ENCODE measurements at places on chromosomes 2 and 18.

DNA sequence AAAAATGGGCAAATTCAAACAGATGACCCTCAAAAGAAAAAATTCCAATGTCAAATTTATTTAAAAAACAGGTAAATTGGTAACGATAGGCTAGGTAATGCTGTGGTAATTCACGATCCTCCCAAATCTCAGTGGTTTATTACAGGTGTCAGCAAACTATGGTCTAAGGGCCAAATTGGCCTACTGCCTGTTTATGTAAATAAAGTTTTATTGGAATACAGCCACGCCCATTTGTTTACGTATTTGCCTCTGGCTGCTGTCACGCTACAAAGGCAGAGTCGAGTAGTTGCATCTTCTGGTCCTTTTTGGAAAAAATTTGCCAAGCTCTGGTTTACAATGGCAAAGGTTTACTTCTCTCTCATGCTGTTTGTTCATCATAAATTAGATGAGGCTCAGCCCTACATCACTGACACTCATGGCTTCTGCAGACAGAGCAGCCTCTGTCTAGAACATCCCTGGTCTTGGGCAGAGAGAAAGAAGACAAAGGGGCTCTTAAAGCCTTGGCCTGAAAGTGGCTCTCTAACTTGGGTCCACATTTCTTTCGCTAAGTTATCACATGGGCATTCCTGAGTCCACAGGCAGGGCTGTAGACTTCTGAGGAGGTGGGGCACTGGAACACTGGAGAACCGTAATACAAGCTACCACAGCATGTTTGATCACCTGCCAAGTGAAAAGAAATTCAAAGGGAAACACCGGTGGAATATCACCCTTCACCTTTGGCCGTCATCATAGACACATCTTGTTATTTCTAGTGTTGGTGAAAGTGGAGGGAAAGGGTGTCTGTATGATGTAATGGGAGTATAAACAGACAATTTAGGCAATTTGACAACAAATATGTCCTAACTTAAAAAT lies 34.8 kb downstream of the SP110 start:
- no peak for DNase-seq

- DNase-seq, result no peak
Observed at GRCh38 chr2:11079136-11079824, 76.0 kb upstream of the SLC66A3 start.

DNA sequence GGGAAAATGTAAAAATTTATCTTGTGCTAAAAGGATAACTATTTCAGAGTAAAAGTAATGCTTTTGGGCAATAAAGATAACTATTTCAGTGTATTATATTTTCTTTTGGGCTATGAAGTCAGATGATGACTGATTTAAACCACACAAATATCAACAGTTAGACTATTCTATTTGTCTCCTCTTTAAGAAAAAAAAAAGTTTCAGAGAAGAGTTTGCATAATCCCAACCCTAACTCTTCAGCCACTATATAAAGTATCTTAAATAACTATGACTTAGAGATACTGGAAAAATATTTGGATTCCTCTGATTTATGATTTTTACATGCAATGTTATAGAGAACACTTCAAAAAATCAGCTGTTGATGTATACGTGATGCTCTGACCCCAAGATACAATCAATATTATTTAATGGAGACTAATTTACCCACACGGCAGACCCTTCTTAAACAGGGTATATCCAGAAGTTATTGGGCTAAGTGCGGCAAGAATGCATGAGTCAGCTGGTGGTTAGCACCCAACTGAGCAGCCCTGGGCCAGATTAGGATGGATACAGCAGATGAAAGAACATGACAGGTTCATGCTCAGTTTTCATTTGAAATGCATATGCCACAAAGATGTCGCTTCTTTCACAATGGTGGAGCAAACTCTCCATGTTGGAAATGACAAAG lies 279.0 kb downstream of the AFF3 start:
- DNase-seq, result peak; percentile 20

GRCh38 chr2:102832789-102833188 lies 71.0 kb downstream of the TMEM182 start:
- DNase-seq, result no peak

- DNase-seq, result peak; percentile 42
Observed at GRCh38 chr2:24886691-24887304, 33.2 kb downstream of the ADCY3 start.

- DNase-seq, result no peak
Observed at GRCh38 chr18:76670564-76671288, 151.6 kb upstream of the ZNF236 start.

DNA sequence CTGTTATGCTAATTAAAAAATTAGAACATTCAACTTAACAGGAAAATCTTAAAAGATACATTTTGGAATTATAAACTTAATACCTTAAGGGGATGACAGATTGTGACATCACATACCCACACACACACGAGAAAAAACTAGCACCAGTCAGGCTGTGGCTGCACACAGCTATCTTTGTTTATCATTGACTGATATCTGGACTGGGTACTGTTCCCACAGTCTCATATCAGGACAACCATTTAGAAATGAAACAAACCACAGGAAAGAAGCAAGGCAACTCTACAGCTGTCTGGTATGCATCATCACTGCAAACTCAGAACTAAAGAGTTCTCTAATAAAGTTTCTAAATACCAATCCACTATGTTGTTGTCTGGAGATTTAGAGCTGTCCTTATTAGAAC lies 210.9 kb upstream of the SMAD7 start:
- DNase-seq, result no peak

- peak; percentile 8 for DNase-seq
Observed at GRCh38 chr18:33761363-33761762, 183.3 kb downstream of the ASXL3 start.
